NCI-H2029 treated with DMSO at 0.1 percent for 48 hours (cell line): ENCODE measurements at places on chromosomes 2 and 18.

- DNase-seq = no peak
These were observed 1415.8 kb upstream of the CELF4 start for GRCh38 chr18:38981389-38981788.

GRCh38 chr2:31711737-31712136 lies 131.0 kb upstream of the SRD5A2 start:
- no peak for DNase-seq

GRCh38 chr18:76972241-76972640 lies 149.9 kb downstream of the ZNF236 start:
- no peak for DNase-seq

DNA sequence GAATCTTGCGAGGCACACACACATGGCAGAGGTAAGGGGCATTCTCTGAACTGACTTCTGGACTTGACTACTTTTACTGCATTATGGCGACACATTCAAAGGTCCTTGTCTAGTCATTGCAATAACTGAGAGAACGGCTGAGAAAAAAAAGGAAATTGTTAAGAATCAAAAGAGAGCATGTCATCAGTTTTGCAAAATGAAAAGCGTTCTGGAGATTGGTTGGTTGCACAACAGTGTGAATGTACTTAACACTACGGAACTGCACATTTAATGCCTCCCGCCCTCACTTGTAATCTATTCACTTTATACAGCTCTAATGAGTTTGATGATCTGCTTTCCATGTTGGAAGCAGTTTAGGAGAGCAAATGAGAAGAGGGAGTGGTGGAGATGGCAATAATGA lies 68.5 kb upstream of the NFU1 start:
- no peak for DNase-seq

DNA sequence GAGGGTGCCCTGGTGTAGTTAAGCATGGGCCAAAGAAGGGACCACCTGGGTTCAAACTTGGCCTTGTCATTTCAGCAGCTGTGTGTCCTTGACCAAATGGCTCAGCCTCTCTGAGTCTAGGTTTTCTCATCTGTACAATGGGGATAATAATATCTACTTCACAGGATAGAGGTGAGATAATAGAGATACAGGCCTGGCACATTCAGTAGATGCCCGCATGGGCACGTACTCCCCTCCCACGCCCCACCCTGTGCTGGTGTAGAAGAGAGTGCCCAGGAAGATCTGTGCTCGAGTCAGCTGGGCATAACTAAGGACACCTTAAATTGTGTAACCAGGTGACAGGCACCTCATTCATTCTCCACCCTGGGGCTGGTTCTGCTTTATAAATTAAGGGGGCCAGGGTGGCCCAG lies 8.4 kb upstream of the TMEM185B start:
- DNase-seq = no peak

GRCh38 chr2:133884739-133885381 lies 316.6 kb upstream of the NCKAP5 start:
- DNase-seq = no peak

GRCh38 chr2:171688129-171688465 lies 828 bp downstream of the DYNC1I2 start:
- DNase-seq = no peak

DNA sequence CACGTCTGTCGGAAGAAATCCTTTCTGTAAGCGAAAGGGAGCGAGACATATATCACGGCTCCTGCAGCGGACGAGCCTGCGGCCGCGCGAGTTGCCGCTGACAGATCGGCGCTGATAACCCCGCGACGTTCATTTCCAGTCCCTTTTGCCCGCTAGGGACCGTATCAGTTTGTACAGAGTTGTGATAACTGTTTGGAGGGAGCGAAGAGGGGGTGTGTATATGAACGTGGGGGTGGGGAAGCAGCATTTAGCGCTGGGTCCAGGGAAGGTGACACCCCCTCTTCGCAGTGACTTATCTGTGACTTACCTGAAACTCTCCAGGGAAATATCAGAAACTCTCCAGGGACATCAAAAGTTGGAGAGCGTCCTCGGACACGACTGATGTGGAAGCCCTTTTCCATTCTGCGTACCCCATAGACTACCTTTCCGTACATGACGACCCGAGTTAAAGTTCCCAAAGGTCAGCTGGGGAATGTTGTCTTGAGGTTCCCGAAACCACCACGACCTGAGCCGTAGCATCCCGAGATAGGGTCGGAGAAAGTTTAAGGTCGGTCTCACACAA lies 948 bp upstream of the GATA6 start:
- no peak for DNase-seq

DNA sequence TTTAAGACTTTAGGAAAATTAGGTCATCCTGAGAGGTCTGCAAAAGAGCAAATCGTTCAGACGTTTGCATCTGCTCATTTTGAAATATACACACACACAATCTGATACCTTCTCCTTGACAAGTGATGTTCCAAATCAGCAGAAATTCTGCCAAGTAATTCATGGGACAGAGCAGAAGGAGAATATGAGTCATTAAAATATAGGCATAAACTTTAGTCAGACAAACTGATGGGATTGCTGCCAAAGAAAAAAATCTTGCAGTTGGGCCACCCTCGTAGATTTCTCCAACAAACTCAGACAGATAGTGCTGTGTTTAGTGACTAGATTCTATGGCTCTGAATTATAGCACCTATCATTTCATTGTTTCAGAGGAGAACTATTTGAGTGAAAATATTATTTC lies 336.3 kb downstream of the NYAP2 start:
- DNase-seq = no peak
